ENCODE measurements at places on chromosomes 6 and 20.

- no peak for DNase-seq
Measured at GRCh38 chr6:74491844-74492374, 713.9 kb downstream of the COL12A1 start.

DNA sequence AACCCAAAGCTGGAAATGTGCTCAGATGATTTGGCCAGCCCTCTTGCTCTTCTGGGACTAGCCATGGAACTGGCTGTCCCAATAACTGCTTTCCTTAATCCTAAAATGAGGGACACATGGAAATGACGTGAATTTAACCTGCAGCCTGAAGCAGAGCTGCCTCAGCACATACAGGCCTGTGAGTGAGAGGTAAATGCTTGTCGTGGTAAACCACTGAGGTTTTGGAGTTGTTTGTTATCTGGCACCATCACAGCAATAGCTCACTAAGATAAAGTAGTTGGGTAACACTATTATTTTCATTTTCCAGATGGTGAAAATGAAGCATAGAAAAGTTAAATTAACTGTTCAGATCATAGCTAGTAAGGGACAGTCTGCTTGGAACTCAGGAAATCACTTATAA, 333.4 kb upstream of the CHD6 start:
- no peak for DNase-seq

GRCh38 chr6:27502508-27503435, 29.9 kb upstream of the ZNF184 start:
- DNase-seq: peak; percentile 85

GRCh38 chr6:17494919-17495318, 101.5 kb downstream of the CAP2 start:
- DNase-seq: no peak

GRCh38 chr6:15378866-15379265, 133.0 kb downstream of the JARID2 start:
- no peak for DNase-seq

DNA sequence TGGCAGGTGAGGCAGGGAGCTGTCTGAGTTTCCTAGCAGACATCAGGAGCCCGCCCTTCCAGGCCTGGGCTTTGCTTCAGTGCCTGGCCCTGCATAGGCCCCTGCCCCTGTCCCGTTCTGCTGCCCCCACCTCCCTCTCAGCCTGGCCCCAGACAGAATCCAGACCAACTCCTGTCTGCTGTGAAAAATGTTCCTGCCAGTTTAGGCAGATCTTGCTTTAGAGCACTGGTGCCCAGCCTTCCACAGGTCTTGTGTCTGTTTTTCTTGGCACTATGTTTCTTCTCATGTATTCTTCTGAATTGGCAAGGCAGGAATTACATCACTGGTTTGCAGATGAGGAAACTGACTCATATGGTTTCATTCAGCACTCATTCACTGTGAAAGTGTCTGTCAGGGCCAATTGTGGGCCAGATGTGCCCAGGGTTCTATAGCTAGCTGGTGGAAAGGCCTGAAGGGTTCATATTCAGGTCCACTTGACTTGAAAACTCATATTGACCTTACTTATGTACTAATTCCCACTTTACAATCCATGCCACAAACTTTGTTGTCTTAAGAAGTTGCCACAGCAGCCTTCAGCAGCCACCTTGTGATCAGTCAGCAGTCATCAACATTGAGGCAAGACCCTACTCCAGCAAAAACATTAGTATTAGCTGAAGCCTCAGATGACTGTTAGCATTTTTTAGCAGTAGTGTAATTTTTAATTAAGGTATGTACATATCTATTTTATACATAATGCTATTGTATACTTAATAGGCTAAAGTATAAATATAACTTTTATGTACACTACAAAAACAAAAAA, 40.5 kb downstream of the HLA-F start:
- DNase-seq: peak; percentile 32

DNA sequence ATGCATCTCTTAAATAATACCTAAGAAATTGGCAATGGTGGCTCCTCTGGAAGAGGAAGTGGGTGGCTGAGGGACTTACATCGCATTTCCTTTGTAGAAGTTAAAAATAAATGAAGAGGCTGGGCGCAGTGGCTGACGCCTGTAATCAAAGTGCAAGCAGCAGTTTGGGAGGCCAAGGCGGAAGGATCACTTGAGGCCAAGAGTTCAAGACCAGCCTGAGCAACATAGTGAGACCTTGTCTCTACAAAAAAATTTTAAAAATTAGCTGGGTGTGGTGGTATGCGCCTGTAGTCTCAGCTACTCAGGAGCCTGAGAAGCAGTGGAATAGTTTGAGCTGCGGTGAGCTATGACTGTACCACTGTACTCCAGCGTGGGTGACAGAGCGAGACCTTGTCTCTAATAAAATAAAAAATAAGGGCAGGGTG, 12.2 kb upstream of the NCOA3 start:
- DNase-seq: peak; percentile 28

Measured in stimulated activated CD4-positive, alpha-beta T cell treated with anti-CD3 and anti-CD28 coated beads, Interleukin-1b, Interleukin-23, amount 100 ng/mL, for 48 hours (primary cell).